ENCODE measurements at places on chromosomes 6 and 20.

DNA sequence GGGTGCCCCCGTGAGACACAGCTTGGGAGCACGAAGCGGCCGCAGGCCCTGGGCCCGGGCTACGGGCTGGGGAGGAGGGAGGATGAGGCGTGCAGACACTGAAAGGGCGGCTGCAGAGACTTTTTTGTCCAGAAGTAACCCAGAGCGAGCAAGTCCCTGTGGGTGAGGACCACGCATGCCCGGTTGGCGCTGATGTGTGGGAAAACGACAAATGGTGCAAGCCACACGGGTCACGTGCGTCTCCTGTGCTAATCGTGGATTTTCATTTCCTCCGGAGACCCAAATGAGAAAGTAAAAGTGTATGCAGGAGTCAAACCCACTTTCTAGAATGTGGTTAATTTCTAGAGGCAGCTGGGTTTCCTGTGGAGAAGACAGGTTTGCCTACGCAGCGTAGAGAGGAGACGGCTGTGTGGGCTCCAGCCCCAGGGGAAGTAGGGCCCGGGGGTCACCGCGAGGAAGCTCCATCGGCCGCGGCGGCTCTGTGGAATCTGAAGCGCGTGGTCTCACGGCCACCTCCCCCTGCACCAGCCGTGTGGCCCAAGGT, 19.0 kb downstream of the DLL1 start:
- no peak for DNase-seq

DNA sequence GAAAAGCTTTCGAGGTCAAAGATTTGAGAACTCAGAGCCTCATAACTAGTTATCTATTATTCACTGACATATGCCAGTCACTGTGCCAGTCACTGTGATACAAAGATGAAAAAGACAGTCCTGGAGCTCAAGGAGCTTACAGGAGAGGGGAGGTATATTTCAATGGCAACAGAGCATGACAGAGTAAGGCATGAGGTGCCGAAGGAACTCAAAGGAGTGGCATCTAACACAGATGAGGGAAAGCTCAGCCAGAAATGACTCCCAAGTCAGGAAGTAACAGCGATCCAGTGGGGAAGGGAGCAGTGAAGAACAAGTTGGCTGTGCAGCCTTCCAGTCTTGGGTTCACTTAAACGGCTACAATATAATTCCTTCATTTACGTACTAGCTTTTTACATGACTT, 46.6 kb downstream of the DTNBP1 start:
- peak; percentile 53 for DNase-seq

DNA sequence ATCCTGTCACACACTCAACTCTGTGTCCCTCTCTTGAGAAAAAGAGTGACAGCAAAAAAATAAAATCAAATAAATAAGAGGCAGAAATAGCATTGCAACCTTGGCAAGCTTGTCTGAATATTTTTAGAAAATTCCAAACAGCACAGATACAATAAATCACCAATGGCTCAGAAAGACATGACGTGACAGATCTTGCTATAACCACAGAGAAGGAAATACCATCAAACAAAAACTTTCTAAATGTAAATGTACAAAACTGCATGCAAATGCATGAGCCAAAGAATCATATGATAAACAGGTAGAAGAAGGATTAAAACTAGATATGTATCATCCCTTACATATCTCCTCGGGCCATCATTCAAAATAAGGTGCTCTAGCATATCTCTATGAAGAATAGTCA, 549.2 kb upstream of the NOX3 start:
- no peak for DNase-seq

DNA sequence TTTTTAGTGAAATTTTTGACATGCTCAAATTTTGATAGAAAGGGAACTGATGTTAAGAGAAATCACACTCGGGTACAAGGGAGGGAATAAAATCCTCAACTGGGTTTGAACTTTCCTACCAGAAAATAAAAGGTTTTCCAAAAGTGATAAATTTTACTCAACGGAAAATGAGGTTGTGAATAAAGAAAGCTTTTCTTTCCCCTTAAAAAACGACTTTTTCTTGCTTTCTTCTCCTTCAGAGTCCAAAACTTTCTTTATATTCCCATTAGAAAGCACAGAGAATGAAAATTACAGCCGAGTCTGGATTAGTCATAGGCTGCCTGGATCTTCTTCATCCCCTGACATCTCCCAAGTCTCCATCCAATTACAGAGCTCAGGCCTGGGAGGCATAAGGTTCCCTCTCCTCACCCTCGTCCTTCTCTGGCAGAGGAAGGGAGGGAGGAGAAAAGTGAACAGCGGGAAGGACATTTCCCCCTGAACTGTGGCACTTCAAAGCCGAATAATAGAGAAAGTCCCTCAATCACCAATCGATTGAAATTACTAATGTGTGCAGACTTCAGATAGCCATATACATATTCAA, 28.1 kb upstream of the QKI start:
- DNase-seq, result no peak

DNA sequence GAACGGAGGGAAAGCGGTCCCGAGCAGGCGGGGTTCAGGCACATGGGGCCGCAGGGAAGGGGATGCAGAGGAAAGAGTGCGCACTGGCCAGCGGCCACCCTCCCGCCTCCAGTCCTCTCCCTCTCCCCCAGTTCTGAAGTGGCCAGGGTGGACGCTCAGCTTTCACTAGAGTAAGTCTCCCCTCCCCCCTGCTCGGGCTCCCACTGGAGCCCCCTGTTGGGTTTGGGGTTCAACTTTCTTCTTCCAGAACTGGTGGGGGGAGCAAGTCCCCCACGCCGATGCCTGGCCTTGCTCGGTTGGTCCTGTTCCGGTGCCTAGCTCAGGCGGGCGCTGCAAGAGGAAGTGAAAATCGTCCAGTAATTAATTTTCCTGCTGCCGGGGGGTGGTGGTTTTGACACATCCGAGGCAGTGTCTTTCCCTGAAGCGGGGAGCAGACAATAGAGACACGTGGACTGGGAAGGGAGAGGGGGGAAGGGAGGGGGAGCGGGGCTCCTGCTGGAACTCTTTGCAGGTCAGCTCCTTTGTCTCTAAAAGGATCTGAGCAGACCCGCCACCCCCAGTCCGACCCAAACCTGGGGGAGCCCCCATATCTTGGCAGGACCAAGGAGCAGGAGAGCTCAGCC, 824 bp upstream of the SCRT2 start:
- no peak for DNase-seq

GRCh38 chr20:16352751-16353416, 220.4 kb downstream of the KIF16B start:
- no peak for DNase-seq

DNA sequence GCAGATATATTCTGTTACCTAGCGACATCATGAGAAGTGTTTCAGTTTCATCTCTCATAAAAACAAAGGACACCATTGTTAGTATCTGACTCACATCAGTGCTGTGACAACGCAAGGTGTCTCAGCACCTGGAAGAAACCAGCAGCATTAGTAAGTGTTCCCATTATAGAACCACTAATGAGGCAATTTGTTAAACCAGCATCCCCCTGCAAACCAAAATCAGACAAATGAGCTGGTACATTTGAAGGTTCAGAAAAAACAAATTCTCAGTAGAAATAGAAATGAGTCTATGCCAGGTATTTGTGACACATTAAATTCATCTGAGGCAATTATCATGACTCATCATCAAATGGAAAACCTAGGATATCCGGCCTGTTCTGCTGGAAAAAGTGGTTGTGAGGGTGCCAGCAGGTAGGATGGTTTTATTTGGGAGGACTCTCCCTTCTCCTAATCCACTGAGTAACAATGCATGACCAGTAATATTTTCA, 151.7 kb downstream of the TMEM200A start:
- DNase-seq, result peak; percentile 46

DNA sequence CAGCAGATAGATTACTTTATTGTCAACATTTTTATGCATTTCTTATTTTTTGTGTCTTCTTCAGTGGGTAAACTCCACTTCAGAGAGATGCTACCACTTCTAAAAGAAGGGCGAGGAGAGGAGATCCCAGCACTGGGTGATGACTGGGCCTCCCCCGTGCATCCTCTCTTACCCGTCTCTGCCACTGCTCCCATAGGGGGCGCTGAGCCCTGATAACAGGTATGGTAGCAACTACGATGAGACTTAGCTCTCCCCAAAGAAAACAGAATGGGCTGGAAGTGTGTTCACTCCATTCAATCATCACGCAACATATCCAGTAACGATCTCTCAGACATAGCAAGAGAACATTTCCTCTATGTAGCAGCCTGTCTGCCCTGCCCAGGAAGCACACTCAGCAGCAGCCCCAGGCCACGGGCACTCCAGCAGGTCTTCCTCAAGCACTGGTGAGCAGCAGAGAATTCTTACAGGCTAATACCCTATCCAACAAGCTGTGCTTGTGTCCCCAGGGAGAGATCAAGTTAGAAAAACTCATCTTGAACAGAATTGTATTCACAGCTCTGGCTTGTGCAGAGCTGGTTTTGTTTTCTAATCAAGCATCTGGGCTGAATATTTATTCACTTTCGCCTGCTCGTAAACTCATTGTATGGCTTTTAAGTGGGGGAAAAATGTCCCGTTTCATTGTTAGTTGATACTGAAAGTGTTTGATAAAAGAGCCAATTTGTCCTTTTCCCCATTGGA, 533.1 kb upstream of the CDH4 start:
- no peak for DNase-seq

- no peak for DNase-seq
Measured at GRCh38 chr6:166851426-166851825, 104.9 kb downstream of the RNASET2 start.

DNA sequence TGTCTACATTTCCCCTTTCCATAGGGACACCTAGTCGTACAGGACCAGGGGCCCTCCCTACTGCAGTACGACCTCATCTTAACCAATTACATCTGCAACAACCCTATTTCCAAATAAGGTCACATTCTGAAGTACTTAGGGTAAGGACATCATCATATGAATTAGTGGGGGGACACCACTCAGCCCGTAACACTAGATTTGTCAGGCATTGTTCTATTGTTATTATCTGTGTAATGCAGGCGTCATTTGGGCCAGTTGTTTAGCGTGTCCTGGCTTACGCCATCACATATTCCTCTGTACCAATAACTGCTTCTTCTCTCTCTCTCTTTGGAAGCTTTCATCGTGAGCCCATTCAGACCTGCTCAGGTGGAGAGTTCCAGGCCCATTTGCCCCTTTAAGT, 89.3 kb downstream of the CAP2 start:
- DNase-seq, result no peak

DNA sequence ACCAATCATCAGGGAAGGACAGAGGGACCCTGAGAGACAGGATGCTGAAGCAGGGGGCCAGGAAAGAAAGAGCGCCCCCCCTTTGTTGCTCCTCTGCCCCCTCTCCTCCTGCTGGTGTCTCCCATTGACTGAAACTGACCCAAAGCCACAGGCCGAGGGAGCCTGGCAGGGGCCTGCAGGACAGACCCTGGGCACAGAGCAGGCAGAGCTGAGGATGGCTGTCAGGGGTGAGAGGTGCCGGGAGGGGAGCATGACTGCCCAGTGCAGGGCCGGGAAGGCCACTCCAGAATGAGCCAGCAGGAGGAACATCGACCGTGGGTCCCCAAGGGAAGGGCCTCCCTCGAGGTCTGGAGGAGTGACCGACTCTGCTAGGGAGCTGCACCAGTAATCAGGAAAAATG, 427.8 kb downstream of the PREX1 start:
- DNase-seq, result no peak

GRCh38 chr20:15265581-15266309, 928.3 kb upstream of the FLRT3 start:
- DNase-seq, result no peak

GRCh38 chr20:38423541-38423940, 11.6 kb downstream of the SNHG17 start:
- DNase-seq, result no peak

GRCh38 chr6:30447237-30447636, 42.1 kb upstream of the HLA-E start:
- peak; percentile 11 for DNase-seq

GRCh38 chr6:159646733-159647132, 46.3 kb downstream of the SOD2 start:
- peak; percentile 99 for DNase-seq

DNA sequence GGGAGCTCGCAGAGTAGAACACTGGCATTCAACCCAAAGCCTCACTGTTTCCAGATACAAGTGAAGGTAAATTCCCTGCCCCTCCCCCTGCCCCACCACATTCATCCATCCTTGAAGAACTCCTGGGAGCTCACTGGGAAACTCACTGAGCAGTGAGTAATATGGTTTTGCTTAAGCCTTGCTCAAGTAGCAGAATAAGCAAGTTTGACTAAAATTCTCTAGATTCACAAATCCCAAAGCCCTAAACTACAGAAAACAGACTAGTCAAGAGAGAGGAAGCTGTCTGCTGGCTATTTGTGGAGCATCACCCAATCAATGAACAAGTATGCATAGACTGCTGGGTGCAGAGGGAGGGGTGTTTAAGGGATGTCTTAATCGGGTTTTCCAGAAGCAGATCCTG, 82.1 kb downstream of the UNC5CL start:
- DNase-seq, result peak; percentile 97

GRCh38 chr6:82567621-82568020, 204.0 kb downstream of the TPBG start:
- peak; percentile 14 for DNase-seq

- DNase-seq, result peak; percentile 100
Measured at GRCh38 chr6:136609873-136610706, 59.9 kb upstream of the MAP7 start.

- no peak for DNase-seq
Measured at GRCh38 chr6:163323274-163323673, 91.2 kb upstream of the QKI start.

DNA sequence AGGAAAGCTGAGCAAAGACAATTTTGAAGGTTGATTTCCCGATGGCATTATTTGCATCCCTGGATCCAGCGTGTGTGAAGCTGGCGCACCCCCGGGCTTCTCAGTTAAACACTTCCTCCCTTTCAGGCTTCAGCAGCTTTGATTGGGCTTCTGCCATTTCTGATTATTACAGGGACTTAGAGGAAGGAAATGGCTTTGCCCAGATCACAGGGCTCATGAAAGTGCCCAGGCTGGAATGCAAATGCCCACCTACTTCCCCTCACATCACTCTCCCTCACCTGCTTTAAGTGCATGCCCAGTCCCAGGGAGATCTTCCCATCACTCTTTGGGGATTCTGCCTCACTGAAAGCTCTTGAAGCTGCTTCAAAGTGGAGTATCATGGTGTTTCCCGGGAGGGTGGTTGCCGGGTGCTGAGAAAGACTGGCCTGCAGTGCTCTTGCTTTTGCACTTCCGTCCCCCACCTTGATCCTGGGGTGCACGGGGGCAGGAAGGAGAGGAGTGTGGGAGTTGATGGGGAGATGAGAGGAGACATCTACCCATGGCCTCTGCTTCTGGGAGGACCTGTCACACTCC, 28.3 kb downstream of the PHACTR3 start:
- peak; percentile 39 for DNase-seq

- no peak for DNase-seq
Measured at GRCh38 chr20:37915434-37915787, 12.5 kb downstream of the VSTM2L start.

- no peak for DNase-seq
Measured at GRCh38 chr20:63178446-63178820, 37.5 kb downstream of the YTHDF1 start.

- DNase-seq, result no peak
Measured at GRCh38 chr20:44614525-44614924, 32.1 kb downstream of the PKIG start.

GRCh38 chr6:33419580-33420490, at the start of gene SYNGAP1:
Gene SYNGAP1, plus strand, starts transcription at chr6:33420065. Its CDS starts 200 bp downstream, at chr6:33420265.
- no peak for DNase-seq

GRCh38 chr6:26554697-26555504, 16.7 kb downstream of the HMGN4 start:
- peak; percentile 40 for DNase-seq

- peak; percentile 42 for DNase-seq
Measured at GRCh38 chr6:135358251-135358821, 139.2 kb downstream of the AHI1 start.

- DNase-seq, result no peak
Measured at GRCh38 chr6:135182071-135183001, 1.2 kb downstream of the MYB start.
